Activated naive CD4-positive, alpha-beta T cell treated with anti-CD3 and anti-CD28 coated beads, Interleukin-2, amount 10 ng/mL, durations not matched to agents 5 hours and 36 hours (primary cell): ENCODE measurements at places on chromosomes 12 and 14. TPM values are rescaled to one million over a fixed set of nuclear protein-coding genes. Genes with fewer than 3 reads are reported as not detected.

Gene ARMH4
- total RNA-seq: not detected

Gene HCAR3
- not detected for total RNA-seq

Gene ZFHX2
- total RNA-seq: 0.93 TPM

Gene ANO2
- not detected for total RNA-seq

Gene ZNF740
- 50.3 TPM for total RNA-seq
